ENCODE measurements at places on chromosomes 4 and X. TPM values are rescaled to one million over a fixed set of nuclear protein-coding genes. Genes with fewer than 3 reads are reported as not detected.
A peak's percentile ranks its signal among the peaks of the same experiment; 100 is the strongest.

DNA sequence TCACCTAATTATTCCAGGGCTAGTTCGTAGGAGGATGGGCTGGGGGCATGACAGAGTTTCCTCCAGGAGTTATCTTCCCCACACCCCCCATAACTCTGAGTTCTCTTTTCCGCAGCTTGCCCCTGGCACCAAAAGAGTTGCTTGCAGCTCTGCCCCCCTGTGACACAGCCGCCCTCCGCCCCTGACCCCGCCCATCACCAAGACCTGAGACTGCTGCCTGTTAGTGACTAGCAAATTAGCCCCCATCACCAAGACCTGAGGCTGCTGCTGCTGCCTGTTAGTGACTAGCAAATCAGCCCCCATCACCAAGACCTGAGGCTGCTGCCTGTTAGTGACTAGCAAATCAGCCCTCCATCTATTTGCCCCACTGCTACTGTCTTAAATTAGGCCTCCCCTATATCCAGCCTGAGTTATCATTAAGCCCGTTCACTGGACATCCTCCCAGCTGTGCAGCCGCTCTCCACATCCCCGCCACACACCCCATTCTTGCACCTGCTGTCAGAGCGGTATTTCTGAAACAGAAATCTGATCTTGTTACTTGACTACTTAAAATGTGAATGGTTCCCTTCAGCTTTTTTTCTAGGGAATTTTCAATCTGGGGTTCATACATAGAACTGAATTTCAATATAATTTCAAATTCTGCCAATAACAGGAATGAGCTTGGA lies 1.5 kb upstream of the PAPSS1 start:
- no peaks in the 10 kb centered on the region for H3K27me3 ChIP-seq
- peaks cover 26% of the 10 kb centered on the region for H3K4me1 ChIP-seq
- H3K36me3 ChIP-seq = no peaks in the 10 kb centered on the region
- DNase-seq = peak; percentile 59
- H3K4me3 ChIP-seq = peak overlapping the region; percentile 88
- peak overlapping the region; percentile 35 for H3K27ac ChIP-seq

DNA sequence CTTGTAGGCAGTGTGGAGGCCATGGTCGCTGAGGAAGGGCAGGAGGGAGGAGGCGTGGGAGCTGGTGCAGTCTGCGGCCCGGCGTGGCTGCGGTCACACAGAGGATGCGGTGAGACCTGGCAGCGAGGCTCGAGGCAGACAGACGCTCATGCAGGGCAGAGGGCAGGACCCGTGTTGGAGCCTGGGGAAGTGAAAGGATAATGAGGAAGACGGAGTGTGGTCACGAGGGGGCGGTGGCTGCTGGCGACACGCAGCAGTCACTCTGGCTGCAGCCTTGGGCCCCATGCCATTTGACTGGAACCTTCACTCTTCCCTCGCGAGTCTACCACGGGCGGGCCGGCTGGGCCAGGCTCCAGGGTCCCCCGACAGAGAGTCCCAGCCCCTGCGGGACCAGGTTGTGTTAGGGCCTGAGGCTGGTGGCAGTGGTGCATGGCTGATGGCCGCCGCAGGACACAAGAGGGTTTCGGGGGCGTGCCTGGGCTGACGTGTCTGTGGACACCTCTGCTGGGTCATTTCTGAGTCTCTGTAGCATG lies 68.8 kb upstream of the HGFAC start:
- peaks cover 12% of the 10 kb centered on the region for H3K27me3 ChIP-seq
- H3K4me3 ChIP-seq = no peak overlapping the region
- H3K27ac ChIP-seq = no peak overlapping the region
- peak; percentile 33 for DNase-seq
- H3K36me3 ChIP-seq = no peaks in the 10 kb centered on the region
- peaks cover 30% of the 10 kb centered on the region for H3K4me1 ChIP-seq

DNA sequence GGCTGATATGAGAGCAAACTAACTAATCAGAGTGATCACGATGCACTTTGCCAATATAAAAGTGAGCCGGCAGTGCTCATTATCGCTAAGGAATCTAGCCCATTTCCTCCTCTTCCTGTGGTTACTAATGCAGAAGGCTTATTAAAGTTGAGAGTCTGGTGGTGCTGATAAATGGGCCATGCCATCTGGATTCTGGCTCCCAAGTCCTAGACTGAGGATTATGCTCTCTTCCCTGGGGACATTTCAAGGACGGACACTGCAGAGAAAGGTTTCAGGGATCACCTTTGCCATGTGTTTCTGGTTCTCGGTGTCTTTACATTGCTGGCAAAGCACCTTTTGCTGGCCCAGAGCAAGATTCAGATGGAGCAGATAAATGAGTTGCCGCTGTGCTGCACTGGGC lies 85.3 kb downstream of the RTL5 start:
- no peaks in the 10 kb centered on the region for H3K36me3 ChIP-seq
- H3K27me3 ChIP-seq = no peaks in the 10 kb centered on the region
- H3K4me1 ChIP-seq = peaks cover 33% of the 10 kb centered on the region
- no peak overlapping the region for H3K4me3 ChIP-seq
- H3K27ac ChIP-seq = no peak overlapping the region

Gene GYG2
- not detected for total RNA-seq

DNA sequence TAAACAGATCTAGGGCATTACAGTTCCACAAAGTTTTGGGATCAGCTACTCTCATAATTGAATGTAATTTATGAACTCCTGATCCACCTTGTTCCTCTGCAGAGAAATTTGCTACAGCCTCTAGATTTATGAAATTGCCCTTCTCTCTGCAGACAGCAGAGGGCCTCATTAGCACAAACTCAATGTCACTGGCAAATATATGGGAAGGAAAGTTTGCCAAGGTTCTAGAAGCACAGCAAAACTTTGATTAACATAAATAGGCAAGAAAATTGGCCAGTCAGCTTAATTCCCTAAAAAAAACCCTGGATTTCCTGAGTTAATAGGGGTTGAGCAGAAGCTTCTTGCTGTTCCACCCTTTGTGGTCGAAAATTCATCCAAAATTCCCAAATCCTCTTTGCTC lies 31.5 kb downstream of the PRPS1 start:
- H3K4me1 ChIP-seq = peaks cover 11% of the 10 kb centered on the region
- no peak overlapping the region for H3K4me3 ChIP-seq
- H3K36me3 ChIP-seq = no peaks in the 10 kb centered on the region
- no peak for DNase-seq
- no peak overlapping the region for H3K27ac ChIP-seq

- no peak overlapping the region for H3K27ac ChIP-seq
- no peaks in the 10 kb centered on the region for H3K36me3 ChIP-seq
- H3K27me3 ChIP-seq = no peaks in the 10 kb centered on the region
- DNase-seq = no peak
- H3K4me1 ChIP-seq = no peaks in the 10 kb centered on the region
- H3K4me3 ChIP-seq = no peak overlapping the region
Measured at GRCh38 chr4:90883519-90883918, 756.3 kb downstream of the CCSER1 start.

DNA sequence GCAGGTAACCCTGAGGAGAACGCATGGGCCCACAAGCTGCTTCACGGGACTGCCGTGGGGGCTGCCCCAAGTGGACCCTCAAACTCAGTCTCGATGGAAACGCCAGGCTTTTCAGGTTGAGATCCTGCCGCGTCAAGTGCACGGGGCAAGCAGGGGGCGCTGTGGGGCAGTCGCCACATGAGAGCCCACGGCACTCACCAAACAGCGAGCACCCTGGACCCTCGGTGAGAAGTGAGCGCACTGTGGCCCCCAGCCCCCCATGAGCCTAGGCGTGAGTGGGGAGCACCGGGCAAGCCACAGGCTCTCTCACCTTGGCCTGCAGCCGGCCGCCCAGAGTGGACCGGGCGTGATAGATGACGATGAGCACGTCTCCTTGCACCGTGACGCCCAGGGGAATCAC lies 50.9 kb upstream of the CPLX1 start:
- H3K36me3 ChIP-seq = peaks cover 39% of the 10 kb centered on the region
- DNase-seq = no peak
- H3K4me3 ChIP-seq = no peak overlapping the region
- H3K27me3 ChIP-seq = no peaks in the 10 kb centered on the region
- H3K27ac ChIP-seq = peak overlapping the region; percentile 24
- peaks cover 30% of the 10 kb centered on the region for H3K4me1 ChIP-seq

- H3K4me1 ChIP-seq = no peaks in the 10 kb centered on the region
- H3K27ac ChIP-seq = no peak overlapping the region
- H3K27me3 ChIP-seq = no peaks in the 10 kb centered on the region
- DNase-seq = no peak
Measured at GRCh38 chrX:120718969-120719368, 89.1 kb upstream of the C1GALT1C1 start.

DNA sequence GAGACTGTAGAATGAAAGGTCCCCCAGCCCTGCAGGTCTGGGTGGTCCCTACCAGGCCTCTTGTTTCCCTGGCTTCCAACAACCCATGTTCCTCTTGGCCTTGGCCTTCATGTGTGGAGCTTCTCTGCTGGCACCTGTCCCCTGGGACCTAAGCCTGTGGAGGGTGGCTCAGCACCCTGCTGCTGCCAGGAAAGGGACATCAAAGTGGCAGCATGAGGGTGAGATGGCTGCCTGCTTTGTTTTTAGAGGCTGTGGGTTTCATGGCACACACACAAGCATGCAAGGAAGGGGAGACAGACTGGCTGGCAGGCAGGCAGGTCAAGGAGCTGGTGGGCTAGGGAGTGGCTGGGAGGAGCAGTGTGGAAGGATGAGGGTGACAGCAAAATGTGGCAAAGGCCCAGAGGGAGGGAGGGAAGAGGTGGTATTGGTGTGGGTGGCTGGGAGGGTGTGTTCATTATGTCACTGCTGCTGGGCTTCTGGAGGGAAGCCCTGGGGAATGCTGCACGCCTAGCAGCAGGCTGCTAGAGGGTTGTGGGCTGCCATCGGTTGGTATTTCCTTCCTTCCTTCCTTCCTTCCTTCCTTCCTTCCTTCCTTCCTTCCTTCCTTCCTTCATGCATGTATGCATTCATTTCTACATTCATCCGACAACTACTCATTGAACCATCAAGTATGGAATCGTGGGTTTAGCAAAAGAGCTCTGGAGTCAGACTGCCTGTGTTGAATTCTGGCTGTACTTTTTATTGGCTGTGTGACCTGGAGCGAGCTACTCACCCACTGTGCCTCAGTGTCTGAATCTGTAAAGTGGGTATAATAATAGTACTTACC lies 128.7 kb upstream of the PJA1 start:
- no peaks in the 10 kb centered on the region for H3K36me3 ChIP-seq
- H3K4me3 ChIP-seq = no peak overlapping the region
- no peaks in the 10 kb centered on the region for H3K27me3 ChIP-seq
- no peaks in the 10 kb centered on the region for H3K4me1 ChIP-seq

DNA sequence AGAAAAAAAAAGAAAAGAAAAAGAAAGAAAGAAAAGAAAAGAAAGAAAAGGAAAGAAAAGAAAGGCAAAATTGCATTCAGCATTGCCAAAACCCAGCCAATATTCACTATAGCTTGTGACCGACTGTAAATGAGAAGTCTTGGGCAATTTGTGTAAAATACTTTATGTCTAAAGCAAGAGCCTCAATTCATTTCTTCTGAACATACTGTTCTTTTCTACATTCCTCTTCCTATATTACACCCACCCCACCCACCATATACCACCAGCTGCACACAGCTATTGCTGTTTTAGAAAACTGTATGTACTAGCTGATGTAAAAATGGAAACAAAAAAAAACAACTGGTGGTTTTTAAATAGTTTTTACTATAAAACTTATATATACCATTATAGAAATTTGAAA lies 156.9 kb upstream of the TTC29 start:
- no peaks in the 10 kb centered on the region for H3K4me1 ChIP-seq
- DNase-seq = no peak
- no peak overlapping the region for H3K4me3 ChIP-seq
- H3K27ac ChIP-seq = no peak overlapping the region
- H3K27me3 ChIP-seq = peaks cover 10% of the 10 kb centered on the region

Gene AFF1
- 50.8 TPM for total RNA-seq

DNA sequence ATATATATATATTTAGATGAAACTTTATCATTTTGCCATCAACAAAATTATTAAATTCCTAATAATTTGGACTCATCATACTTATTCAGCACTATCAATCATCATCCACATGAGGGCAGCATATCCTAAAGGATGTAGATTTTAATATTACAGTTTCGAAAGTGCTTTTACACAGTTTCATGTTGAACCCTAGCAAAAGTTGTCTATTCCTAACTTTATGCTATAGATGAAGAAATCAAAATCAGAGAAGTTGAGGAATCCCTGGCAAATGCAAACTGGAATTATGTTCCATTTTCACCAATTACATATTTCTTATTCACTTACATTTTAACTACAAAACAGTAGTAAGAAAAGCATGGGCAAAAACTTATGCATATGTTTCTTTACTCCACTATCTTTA lies 36.6 kb upstream of the UGT2A1 start:
- no peaks in the 10 kb centered on the region for H3K27me3 ChIP-seq
- no peaks in the 10 kb centered on the region for H3K36me3 ChIP-seq
- no peak overlapping the region for H3K4me3 ChIP-seq
- peaks cover 2% of the 10 kb centered on the region for H3K4me1 ChIP-seq
- no peak for DNase-seq

GRCh38 chr4:76767983-76768382 lies 130.0 kb downstream of the SOWAHB start:
- peaks cover 13% of the 10 kb centered on the region for H3K27me3 ChIP-seq
- H3K4me3 ChIP-seq = no peak overlapping the region
- H3K4me1 ChIP-seq = peaks cover 4% of the 10 kb centered on the region
- H3K36me3 ChIP-seq = no peaks in the 10 kb centered on the region

- peak; percentile 58 for DNase-seq
- H3K4me3 ChIP-seq = peak overlapping the region; percentile 80
- peaks cover 79% of the 10 kb centered on the region for H3K4me1 ChIP-seq
- no peaks in the 10 kb centered on the region for H3K27me3 ChIP-seq
Measured at GRCh38 chr4:108049406-108049805, 59.7 kb downstream of the HADH start.

Gene RASL11B
- 0.29 TPM for total RNA-seq

GRCh38 chr4:151808542-151808941 lies 47.7 kb upstream of the GATB start:
- no peak overlapping the region for H3K4me3 ChIP-seq
- H3K27me3 ChIP-seq = no peaks in the 10 kb centered on the region
- H3K36me3 ChIP-seq = no peaks in the 10 kb centered on the region
- H3K4me1 ChIP-seq = no peaks in the 10 kb centered on the region

- no peak overlapping the region for H3K4me3 ChIP-seq
- H3K27ac ChIP-seq = no peak overlapping the region
- peaks cover 6% of the 10 kb centered on the region for H3K27me3 ChIP-seq
- peaks cover 13% of the 10 kb centered on the region for H3K4me1 ChIP-seq
- no peaks in the 10 kb centered on the region for H3K36me3 ChIP-seq
Measured at GRCh38 chr4:88162626-88163025, 4.2 kb upstream of the ABCG2 start.

- H3K27me3 ChIP-seq = no peaks in the 10 kb centered on the region
- H3K4me1 ChIP-seq = no peaks in the 10 kb centered on the region
- no peak overlapping the region for H3K4me3 ChIP-seq
- no peak overlapping the region for H3K27ac ChIP-seq
- H3K36me3 ChIP-seq = no peaks in the 10 kb centered on the region
Measured at GRCh38 chrX:97260679-97261078, 377.0 kb downstream of the RPA4 start.

All from activated CD4-positive, alpha-beta memory T cell treated with anti-CD3 and anti-CD28 coated beads for 36 hours (primary cell).